Activated B cell treated with CpG ODN at 0.5 μM for 24 hours (primary cell): ENCODE measurements at places on chromosomes 2 and 18. TPM values are rescaled to one million over a fixed set of nuclear protein-coding genes. Genes with fewer than 3 reads are reported as not detected.
A peak's percentile ranks its signal among the peaks of the same experiment; 100 is the strongest.

DNA sequence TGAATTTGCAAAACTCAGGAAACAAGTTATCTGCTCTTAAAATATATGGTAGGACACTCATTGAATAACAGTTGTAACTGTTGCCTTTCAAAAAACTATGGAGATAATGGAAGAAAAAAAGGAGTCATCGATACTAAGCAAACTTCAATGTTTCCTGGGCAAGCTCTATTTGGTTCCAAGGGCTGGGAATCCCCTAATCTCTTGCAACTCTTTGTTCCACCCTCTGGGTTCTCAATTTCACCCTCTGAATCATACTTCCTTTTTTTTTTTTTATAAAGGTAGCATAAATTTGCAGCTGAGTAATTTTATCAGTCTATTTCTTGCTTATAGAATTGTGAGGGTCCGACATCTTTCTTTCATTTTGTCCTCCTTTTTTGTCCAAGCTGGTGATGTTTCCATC, 36.7 kb downstream of the SLC9A4 start:
- H3K4me3 ChIP-seq = peak overlapping the region; percentile 33
- DNase-seq = no peak
- H3K36me3 ChIP-seq = no peaks in the 10 kb centered on the region
- peak overlapping the region; percentile 79 for H3K27ac ChIP-seq
- peaks cover 20% of the 10 kb centered on the region for H3K4me1 ChIP-seq

DNA sequence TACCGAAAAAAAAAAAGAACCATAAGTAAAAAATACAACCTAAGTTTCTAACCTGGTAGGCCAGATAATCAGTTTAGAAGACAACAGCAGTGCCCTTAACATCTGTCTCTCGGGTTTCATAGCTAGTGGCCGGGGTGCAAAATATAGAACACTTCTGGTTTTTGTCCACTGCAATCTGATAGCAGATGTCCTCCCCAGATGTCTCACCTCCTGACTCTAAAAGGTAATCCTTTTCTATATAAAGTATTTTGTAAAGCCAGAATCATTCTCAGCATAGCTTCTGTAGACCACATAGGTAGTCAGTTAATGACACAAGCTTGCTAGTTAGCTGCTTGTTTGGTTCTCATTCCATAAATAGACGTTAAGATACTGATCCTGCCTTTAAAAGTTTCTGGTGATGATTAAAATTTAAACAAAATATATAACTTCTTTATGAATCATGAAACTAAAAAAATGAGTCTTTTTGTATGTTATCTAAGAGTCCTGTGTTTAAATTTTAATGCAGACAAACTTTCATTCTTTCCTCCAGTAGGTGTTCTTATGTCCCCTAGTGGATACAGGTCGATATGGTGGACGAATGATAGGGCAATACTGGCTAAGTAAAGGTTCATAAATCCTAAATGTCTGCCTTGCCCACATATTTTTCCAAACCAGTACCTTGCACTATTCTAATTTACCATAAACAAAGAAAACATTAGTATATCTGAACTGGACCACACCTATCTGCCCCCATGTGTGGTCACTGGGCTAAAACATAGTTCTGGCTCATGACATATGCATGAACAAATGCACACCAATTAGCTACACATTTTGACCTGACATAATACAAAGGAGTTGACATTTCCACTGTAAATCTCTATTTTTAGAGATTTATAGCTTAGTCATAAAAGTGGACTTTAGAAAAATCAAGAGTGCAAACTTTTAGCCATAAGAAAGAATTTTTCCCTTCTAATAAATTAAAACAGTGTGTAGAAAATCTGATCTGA, 171.0 kb downstream of the SRBD1 start:
- no peak overlapping the region for H3K4me3 ChIP-seq
- no peaks in the 10 kb centered on the region for H3K27me3 ChIP-seq
- DNase-seq = no peak
- H3K36me3 ChIP-seq = peaks cover 40% of the 10 kb centered on the region

GRCh38 chr2:177799531-177799930, 273.0 kb downstream of the PDE11A start:
- peaks cover 19% of the 10 kb centered on the region for H3K27me3 ChIP-seq
- no peaks in the 10 kb centered on the region for H3K4me1 ChIP-seq
- H3K4me3 ChIP-seq = no peak overlapping the region
- no peaks in the 10 kb centered on the region for H3K36me3 ChIP-seq

DNA sequence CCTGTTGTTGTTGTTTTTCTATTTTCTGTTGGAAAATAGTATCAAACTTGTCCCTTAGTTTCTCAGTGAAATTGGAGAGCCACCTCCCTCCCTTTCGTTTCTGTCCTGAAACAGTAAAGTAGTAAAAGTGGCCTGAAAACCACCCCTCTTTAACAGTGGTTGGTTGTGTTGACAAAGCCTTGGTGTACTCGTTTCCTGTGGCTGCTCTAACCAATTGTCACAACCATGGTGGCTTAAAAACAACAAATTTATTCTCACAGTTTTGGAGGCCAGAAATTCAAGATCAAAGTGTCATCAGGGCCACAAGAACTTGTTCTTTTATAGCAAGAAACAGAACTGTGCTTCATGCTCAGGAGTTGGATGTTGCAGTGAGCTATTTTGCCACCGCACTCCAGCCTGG, 4.0 kb upstream of the DYSF start:
- no peak for DNase-seq
- H3K27me3 ChIP-seq = peaks cover 11% of the 10 kb centered on the region
- no peaks in the 10 kb centered on the region for H3K36me3 ChIP-seq
- H3K4me3 ChIP-seq = no peak overlapping the region
- peaks cover 16% of the 10 kb centered on the region for H3K4me1 ChIP-seq

GRCh38 chr2:219628986-219629901, 1.8 kb downstream of the SLC4A3 start:
- no peaks in the 10 kb centered on the region for H3K36me3 ChIP-seq
- no peak for DNase-seq
- H3K4me3 ChIP-seq = no peak overlapping the region
- no peak overlapping the region for H3K27ac ChIP-seq

- H3K36me3 ChIP-seq = no peaks in the 10 kb centered on the region
- H3K27me3 ChIP-seq = peaks cover 34% of the 10 kb centered on the region
- H3K4me1 ChIP-seq = peaks cover 8% of the 10 kb centered on the region
These were observed 3.1 kb downstream of the CXCR2 start for GRCh38 chr2:218128781-218129457.

- H3K4me1 ChIP-seq = peaks cover 14% of the 10 kb centered on the region
- H3K27me3 ChIP-seq = peaks cover 58% of the 10 kb centered on the region
- H3K36me3 ChIP-seq = no peaks in the 10 kb centered on the region
- H3K27ac ChIP-seq = no peak overlapping the region
These were observed 109.6 kb upstream of the KCTD1 start for GRCh38 chr18:26657631-26658581.

DNA sequence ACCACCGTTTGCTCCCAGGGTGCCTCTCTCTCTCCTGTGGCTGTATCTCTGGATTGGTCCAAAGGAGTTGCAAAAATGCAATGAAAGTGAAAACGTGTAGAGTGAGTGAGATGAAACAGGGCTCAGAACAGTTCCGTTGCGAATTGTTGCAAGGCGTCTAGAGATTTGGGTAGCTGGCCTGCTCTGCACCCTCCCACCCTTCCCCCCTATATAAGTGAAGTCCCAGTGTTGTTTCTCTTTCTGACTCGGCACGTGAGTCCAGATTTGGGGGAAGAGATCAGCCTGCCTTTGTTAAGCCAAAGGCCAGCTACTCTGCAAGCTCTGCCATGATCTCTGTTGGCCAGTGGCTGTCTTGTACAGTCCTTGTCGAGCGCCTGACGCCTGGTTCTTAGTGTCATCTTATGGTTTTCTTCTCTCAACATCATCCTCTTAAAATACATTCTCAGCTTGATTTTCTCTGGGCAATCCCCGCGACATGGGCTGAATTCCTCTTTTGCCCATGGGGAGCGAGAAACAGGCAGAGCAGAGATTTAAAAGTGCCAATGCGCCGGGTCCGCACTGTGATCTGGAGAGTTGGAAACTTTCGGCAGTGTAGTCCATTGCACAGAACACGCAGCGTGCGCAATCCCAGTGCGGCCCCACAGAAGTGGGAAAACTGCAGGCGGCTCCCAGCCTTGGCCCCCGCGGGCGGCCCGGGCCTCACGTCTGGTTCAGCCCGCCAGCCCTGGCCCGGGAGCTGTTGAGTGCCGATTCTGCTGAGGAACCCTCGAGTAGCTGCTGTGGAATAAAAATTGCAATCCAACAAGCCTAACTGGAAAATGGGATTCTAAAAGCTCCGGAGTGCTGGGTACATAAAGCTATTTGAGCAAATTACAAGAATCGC, 9.3 kb downstream of the MEIS1 start:
- peaks cover 54% of the 10 kb centered on the region for H3K27me3 ChIP-seq
- DNase-seq = no peak
- no peaks in the 10 kb centered on the region for H3K36me3 ChIP-seq

GRCh38 chr2:154620471-154620870, 78.0 kb upstream of the KCNJ3 start:
- H3K36me3 ChIP-seq = no peaks in the 10 kb centered on the region
- DNase-seq = no peak
- H3K27me3 ChIP-seq = no peaks in the 10 kb centered on the region
- no peak overlapping the region for H3K27ac ChIP-seq
- H3K4me3 ChIP-seq = no peak overlapping the region

DNA sequence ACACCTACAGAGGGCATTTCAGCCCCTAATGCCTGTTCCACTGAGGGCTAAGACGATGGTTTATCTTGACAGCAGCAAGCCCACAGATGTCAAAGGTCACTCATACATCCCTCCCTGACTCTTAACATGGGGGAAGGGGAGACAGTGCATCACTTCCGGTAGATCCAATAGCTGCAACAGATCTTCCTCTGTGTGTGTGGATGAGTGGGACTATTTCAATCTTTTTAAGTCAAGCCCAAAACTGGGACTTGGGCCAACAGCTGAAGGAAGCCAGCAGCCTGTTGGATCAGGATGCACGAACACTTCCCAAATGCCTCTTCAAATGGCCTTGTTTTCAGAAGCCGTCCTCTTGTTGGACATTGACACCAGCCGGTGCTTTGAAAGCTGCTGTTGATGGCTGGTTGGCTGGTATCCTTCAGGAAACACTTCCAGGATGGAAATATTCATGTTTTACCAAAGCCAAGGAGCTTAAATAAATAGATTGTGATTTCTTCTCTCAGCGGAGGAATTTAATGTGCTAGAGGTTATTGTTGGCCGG, 59.2 kb downstream of the IL1R2 start:
- H3K27ac ChIP-seq = no peak overlapping the region
- DNase-seq = no peak
- peaks cover 21% of the 10 kb centered on the region for H3K27me3 ChIP-seq
- no peak overlapping the region for H3K4me3 ChIP-seq
- H3K36me3 ChIP-seq = no peaks in the 10 kb centered on the region

- DNase-seq = no peak
- no peak overlapping the region for H3K27ac ChIP-seq
- peaks cover 21% of the 10 kb centered on the region for H3K27me3 ChIP-seq
- no peak overlapping the region for H3K4me3 ChIP-seq
- no peaks in the 10 kb centered on the region for H3K36me3 ChIP-seq
- H3K4me1 ChIP-seq = no peaks in the 10 kb centered on the region
These were observed 65.0 kb downstream of the RPL37A start for GRCh38 chr2:216563646-216564045.

DNA sequence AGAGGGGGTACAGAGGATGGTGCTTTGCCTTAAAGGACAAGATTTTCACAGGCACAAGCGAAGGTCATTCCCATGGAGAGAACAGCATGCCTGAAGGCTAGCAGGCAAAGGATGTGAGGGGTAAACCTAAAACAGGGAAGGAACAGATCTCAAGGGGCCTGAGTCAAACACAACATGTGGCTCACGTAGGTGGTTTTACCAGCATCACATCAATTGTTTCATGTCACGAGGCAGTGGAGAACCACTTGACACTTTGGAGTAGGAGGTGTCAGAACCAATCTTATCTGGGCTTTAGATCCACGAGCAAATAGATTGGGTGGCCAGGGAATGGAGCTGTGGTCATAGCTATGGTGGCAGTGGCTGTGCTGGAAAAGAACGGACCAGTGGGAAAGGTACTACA, 8.4 kb downstream of the COX5B start:
- peaks cover 61% of the 10 kb centered on the region for H3K36me3 ChIP-seq
- DNase-seq = no peak
- no peaks in the 10 kb centered on the region for H3K4me1 ChIP-seq
- H3K27ac ChIP-seq = no peak overlapping the region

DNA sequence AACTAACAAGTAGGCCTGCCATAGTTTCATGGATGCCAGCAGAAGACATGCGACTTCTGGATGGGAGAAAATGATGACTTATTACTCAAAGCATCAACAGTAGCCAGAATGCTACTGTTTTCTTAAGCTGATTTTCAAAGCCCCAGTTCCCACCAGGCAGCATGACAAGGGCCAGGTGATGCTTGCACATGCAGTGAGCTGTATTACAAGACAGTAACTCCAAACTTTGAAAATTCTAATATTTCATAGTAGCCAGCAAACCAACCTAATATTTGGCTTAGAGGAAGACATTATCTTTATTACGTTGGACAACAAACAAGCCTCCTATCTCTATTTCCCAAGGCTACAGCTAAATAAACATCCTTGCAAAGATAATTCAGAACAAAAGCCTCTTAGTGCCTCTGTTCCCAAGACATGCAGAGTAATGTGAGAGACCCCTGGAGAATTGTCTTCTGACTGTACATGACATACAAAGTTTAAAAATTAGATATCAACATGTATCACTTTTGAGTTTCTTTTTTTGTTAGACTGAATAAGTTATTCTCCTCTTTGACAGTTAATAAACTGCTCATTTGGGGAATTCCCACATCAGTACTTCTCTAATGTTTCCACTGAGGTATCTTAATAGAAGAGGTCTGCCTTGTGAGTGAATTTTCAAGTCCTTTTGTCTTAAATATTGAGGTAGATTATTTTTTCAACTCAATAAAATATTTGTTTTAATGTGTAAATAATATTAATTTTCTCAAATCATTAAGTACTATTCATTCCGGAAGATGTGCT, 367.6 kb upstream of the CWC22 start:
- no peaks in the 10 kb centered on the region for H3K4me1 ChIP-seq
- H3K27me3 ChIP-seq = no peaks in the 10 kb centered on the region
- no peaks in the 10 kb centered on the region for H3K36me3 ChIP-seq
- no peak for DNase-seq

DNA sequence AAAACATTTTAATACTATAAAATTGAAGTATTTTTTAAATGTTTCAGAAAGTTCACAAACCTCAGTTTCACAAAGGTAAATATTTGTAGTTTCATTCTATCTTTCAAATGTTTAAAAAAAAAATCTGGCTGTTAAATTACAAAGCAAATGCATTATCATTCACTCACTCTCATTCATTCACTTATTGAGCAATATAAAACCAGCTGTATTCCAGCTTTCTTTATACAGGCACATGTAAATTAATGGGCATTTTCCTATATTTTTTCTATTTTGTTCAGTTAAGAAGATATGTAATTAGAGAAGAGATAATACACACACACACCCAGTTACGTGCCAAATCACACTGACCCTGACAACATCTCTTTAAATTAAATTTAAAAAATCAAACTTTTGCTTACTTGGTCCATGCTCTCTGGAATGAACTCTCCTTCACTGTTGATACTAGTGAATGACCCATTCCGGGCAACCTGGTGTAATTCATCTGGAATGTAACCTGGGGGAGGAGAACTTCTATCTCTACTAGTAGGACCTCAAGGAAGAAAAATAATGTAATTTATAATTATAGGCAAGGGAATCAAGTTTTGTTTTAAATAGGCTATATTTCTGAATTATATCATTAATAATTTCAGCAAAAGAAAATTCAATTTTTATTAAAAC, 32.5 kb upstream of the ERCC3 start:
- no peak overlapping the region for H3K27ac ChIP-seq
- peaks cover 73% of the 10 kb centered on the region for H3K36me3 ChIP-seq
- H3K4me1 ChIP-seq = peaks cover 3% of the 10 kb centered on the region
- DNase-seq = no peak

Gene UBXN2A
- 9.4 and 12.8 TPM in 2 replicates for total RNA-seq

Gene SYT4
- not detected in 2 replicates for total RNA-seq

Gene NR4A2
- 6.7 and 7.5 TPM in 2 replicates for total RNA-seq

Gene CHST9
- not detected in 2 replicates for total RNA-seq

Gene ANO7
- total RNA-seq = 1.2 and 1.5 TPM in 2 replicates

Gene IL1RL1
- not detected in 2 replicates for total RNA-seq

Gene VWC2L
- total RNA-seq = not detected in 2 replicates

Gene EFR3B
- 0.07 and 0.10 TPM in 2 replicates for total RNA-seq
